ENCODE measurements at places on chromosomes 3 and 15.

GRCh38 chr15:69463182-69463756 is 10.7 kb downstream of the RPLP1 start:
- DNase-seq, result no peak

GRCh38 chr3:193872265-193872753 is 263.6 kb upstream of the HES1 start:
- peak; percentile 97 for DNase-seq

DNA sequence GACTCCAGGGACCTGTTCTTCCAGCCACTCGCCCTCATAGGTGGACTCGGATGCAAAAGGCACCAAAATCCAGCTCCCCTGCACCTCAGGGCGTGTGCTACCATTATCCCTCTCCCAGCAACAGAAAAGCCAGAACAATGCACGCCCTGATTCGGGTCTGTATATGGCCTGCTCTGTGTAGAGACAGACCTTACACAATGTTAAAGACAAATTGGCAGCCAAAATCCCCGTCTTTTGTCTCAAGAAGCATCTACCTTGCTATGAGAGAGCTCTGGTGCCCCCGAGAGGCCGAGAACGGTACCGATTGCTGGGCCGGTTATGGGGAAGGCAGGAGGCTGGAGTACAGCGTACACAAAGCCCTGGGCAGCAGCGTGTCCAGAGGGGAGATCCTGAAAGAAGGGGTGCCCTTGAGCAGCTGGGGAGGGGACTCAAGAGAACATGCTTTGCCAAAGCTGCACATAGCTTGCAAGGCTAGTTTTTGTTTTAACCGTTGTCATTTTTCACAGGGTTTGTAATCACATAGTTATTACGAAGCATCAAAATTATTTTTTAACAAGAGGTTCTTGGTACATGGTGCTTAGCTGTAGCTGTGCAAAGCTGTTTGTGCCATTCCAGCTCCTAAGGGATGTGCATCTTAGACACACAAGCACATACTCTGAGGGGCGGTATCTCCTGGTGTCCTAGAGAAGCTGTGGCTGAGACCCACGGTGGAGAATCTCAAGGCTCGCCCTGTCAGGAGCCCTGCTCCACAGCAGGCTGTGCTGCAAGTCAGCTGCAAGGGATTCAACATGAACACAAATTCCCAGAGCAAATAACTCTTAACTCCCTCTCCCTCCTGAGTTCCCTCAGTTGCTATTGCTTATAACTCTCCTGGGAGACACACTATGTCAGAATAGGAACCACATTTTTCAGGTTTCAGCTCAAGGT is 461.5 kb upstream of the PPP2R3A start:
- peak; percentile 58 for DNase-seq

DNA sequence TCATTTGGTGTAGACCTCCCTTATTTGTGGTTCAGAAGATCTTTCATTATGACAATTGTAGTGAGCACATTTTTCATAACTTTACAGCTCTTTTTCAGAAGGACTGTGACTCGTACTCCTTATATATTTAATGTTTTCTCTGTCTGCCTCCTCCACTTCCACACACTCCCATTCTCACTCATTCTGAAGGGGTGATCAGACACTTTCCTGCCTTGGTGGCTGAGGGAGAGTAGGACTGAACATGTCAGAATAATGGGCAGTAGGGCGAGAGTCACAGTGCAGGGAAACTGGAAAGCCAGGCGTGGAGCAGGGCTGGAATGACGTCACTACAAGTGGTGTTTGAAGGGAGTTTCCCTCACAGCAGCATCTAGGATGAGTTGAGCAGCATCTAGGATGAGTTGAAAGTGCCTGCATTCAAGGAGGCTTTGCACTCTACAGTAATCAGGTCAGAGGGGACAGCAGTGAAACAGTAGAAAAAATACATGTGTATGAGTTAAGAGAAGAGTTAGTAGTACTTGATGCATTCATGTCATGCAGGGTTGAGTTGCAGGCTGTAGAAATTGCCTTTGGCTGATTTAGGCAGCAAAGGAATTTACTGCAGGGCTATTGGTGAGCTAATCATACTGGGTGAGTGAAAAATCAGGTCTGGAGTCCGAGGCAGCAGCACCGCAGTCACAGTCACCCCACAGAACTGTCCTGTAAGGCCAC is 36.3 kb upstream of the FBXL22 start:
- DNase-seq, result no peak

DNA sequence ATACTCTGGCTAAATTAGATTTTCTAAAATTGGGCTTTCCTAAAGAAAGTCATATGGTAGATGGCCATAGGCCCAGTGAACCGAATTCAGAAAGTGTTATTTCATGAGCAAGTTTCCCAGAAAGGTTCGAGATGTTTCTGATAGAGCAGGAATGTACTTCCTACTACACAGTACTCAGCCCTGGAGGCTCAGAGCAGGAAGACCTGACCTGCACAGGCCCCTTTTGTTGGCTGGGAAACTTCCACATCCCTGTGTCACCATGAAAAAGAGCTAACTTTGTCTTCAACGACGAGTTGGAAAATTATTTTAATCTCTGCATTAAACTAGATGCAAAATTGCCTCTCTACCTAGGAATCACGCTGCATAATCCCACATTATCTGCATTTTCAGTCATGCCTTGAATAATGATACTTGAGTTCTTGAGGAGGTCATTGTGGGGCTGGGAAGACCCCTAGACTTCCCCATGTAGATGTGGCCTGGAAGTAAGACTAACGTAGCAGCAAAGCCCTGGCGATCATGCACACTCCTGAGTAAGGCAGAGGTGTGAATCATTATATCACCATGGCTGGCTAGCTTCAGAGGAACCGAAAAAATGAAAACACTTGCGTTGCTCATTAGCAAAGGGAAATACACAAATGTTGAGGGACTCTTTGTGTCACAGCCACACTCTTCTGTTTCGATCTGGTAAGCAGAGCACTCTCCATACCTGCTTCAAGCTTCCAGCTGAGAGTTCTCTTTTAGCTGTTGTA is 47.1 kb downstream of the CMTM7 start:
- DNase-seq, result no peak

- DNase-seq, result no peak
Measured at GRCh38 chr3:142228964-142229363, 3.6 kb upstream of the GK5 start.

- DNase-seq, result no peak
Measured at GRCh38 chr15:77181305-77182074, 110.6 kb upstream of the TSPAN3 start.

DNA sequence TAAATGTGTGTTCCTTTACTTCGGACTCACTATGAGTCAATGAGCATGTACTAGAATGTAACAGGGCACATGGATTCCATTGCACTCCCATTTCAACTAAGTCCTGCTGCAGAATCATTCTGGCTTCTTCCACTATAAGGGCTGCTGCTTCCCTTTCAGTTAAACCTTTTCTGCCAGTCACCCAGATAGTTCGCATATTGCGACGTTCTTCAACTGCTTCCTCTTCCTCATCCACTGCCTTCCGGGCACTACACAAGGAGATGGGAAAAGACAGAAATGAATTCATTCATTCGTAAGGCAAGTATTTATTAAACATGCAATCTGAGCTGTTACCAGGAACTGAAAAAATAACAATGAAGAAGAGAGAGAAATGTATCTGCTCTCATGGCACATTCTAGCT is 55.6 kb downstream of the POLQ start:
- DNase-seq, result no peak

- DNase-seq, result peak; percentile 40
Measured at GRCh38 chr3:170563712-170564423, 22.0 kb downstream of the SLC7A14 start.

DNA sequence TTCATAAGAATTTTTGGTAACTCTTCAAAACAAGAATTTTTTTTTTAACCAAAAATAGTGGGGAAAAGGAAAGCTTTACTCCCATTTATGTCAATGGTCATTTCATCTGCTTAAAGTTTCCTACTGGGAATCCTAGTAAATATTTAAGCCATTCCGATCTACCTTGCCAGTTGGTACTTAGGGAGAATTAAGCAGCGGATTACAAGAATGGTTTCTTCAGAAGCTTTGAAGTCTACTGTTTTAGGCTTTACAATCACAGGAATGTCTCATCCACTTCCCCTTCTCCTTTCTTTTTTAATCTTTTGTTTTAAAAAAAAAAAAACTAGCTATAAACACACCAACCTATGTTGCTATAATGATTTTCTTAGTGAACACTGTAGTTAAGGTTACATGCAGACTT is 341.4 kb upstream of the ATP11B start:
- no peak for DNase-seq

GRCh38 chr3:30352410-30353318 is 253.7 kb upstream of the TGFBR2 start:
- no peak for DNase-seq

GRCh38 chr3:12396471-12396870 is 87.8 kb upstream of the TSEN2 start:
- DNase-seq, result no peak

- no peak for DNase-seq
Measured at GRCh38 chr3:71581457-71582035, 2.0 kb downstream of the FOXP1 start.

DNA sequence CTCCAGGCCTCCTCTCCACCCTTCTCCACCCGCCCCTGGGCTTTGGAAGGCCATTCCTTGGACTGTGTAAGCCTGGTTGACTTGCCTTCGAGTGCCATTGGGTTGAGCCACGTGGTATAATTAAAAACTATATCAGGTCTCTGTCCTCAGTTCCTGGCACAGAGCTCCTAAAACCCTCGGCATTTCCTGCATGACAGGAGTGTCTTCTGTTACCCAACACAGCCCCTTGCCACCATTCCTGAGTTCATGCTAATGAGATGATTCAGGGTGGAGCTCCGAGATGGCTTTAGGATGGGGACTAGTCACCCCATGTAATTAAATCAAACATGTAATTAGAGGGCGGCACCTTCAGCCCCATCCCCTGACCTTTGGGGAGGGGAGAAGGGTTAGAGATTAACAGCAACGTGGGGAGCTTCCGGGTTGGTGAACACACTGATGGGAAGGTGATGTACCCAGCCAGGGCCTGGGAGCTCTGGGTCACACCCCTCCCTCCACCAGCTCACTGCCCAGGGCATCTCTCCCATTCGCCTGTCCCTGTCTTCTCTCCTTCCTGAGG is 256.4 kb downstream of the FAM43A start:
- no peak for DNase-seq

GRCh38 chr3:21955406-21955805 is 204.4 kb upstream of the ZNF385D start:
- DNase-seq, result no peak

- no peak for DNase-seq
Measured at GRCh38 chr15:61250613-61251012, 21.5 kb upstream of the RORA start.

- DNase-seq, result no peak
Measured at GRCh38 chr15:48451736-48452135, 120.5 kb downstream of the DUT start.

GRCh38 chr3:18061737-18062656 is 319.6 kb upstream of the TBC1D5 start:
- peak; percentile 73 for DNase-seq

DNA sequence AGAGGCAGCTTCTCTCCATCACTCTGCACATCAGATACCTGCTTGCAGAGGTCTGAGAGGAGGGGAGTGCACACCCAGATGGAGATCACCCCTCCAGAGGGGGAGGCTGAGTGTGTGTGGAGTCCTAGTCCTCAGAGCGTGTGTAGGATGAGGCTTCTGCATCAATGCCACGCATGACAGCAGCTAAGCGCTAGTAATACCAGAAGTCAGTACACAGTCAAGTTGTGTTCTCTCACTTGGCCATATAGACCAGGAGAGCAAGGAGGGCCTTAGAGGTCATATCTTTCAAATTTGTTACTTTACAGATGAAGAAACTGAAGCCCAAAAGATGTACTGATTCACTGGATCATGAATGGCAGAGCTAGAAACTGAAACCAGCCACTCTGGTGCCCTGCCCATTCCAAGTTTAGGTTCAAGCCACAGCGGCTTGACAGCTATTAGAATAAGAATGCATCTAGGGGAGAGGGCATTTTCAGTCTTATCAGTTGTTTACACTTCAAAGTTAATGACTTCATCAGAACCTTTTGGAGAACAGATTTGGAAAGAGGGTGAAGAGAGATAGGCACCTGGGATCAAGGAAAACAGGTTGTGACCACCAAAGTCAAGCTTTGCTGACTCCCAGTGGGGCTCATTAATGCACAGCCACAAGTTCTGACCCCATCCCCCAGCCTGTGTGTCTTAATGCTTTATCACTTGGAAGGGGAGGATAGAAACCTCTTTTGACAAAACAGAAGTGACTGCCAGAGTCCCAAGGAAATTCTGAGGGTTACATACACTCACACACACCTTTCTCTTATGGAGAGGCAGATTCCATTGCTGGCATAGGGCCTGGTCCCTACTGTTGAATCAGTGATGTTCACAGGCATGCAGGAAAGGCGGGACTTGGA is 310.3 kb downstream of the CHST2 start:
- no peak for DNase-seq

GRCh38 chr15:65069179-65069578 is 1.4 kb upstream of the RASL12 start:
- DNase-seq, result peak; percentile 97

DNA sequence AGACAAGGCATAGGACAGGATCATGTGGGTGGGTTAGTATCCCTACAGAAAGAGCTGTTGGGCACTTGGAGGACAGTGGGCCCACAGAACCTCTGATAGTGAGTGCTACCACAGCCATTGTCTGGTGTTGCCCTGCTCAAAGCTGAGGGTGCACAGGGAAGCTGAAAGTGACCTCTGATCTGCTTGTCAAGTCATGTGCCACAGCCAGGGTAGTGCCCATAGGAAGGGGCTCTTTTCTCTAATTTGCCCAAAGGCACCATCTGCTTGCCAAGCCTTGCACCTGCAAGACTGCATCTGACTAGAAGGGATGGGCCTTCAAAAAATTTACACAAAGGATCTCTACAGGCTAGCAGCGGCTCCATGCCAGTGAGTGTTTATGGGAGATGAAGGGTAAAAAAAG is 87.4 kb upstream of the GSK3B start:
- DNase-seq, result no peak

GRCh38 chr15:39285663-39286062 is 295.2 kb upstream of the THBS1 start:
- no peak for DNase-seq

- DNase-seq, result peak; percentile 56
Measured at GRCh38 chr3:150049317-150049716, 78.6 kb upstream of the PFN2 start.

DNA sequence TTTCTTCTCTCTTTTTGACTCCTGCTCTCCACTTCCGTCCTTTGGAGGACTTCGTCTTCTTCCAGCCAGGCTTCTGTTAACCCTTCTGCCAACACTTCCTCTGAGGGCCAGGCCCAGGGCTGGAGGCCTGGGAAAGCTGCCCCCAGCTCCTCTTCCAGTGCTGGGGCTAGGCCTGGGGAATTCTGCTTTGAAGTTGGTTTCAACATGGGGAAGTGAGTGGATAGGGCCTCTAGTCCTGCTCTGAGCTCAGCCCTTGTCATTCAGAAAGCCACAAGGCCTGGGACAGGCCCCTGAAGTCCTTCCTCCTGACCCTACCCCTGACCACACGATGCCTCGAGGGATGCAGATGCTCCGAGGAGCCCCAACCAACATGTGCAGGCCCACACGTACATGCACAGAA is 53.9 kb upstream of the HERC1 start:
- DNase-seq, result no peak

- DNase-seq, result no peak
Measured at GRCh38 chr3:24440760-24441464, 53.7 kb downstream of the THRB start.

GRCh38 chr15:88021601-88022000 is 234.9 kb downstream of the NTRK3 start:
- no peak for DNase-seq
